ENCODE measurements at places on chromosomes 1 and 21.
A peak's percentile ranks its signal among the peaks of the same experiment; 100 is the strongest.

DNA sequence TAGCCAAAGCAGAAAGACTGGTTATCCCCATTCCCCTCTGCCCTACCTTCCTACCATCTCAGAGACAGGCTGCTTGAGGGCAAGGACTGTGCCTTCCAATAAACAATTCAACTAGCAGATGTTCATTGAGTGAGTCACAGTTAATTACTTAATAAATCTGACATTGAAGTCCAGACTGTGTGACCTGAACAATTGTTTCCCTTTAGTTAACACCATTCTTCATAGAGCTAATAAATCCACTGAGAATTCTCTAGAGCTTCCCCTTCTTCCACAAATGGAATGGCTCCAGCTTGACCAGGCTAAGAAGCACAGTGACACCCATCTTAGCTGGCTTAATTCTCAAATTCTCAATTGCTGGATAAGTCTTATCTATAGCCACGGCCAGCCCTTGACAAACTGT is 61.9 kb upstream of the GJA5 start:
- DNase-seq, result no peak

- no peak for DNase-seq
Measured at GRCh38 chr1:28436211-28436769, 66.8 kb downstream of the PHACTR4 start.

DNA sequence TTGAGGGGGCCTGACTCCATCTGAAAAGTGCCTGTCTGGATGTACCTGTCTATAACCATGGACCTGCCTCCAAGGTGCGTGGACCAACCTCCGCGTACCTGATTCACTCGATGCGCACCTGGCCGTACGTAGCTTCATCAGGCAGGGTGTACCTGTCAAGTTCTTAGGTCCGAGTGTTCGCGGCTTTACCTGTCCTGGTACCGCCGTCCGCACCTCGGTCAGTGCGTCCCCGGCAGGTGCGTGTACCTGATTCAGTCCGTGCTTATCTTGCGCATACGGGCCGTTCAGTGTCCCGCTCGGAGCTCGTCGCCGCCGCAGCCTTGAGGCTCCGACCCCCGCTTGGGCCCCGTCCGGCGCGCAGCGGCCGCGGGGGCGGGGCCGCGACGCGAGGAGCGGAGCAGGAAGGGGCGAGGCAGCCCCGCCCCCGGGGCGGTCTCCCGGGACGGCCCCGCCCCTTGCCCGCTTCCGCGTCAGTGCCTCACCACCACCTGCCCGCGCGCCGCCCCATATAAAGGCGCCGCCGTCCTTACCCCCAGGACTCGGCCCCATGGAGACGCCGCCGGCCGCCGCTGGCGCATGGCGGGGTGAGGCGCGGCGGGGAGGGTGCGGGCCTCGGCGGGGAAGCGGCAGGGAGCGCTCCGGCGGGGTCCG is at the start of gene ZC3H12A:
Gene ZC3H12A, plus strand, starts transcription at position 535 of the 651 bp plus-strand sequence. CDS start 917 bp downstream, outside the sequence.
- DNase-seq, result peak; percentile 97

- DNase-seq, result no peak
Measured at GRCh38 chr1:162500805-162501204, 3.2 kb downstream of the UHMK1 start.

GRCh38 chr1:182404781-182405180 is 4.3 kb upstream of the TEDDM1 start:
- DNase-seq, result no peak

DNA sequence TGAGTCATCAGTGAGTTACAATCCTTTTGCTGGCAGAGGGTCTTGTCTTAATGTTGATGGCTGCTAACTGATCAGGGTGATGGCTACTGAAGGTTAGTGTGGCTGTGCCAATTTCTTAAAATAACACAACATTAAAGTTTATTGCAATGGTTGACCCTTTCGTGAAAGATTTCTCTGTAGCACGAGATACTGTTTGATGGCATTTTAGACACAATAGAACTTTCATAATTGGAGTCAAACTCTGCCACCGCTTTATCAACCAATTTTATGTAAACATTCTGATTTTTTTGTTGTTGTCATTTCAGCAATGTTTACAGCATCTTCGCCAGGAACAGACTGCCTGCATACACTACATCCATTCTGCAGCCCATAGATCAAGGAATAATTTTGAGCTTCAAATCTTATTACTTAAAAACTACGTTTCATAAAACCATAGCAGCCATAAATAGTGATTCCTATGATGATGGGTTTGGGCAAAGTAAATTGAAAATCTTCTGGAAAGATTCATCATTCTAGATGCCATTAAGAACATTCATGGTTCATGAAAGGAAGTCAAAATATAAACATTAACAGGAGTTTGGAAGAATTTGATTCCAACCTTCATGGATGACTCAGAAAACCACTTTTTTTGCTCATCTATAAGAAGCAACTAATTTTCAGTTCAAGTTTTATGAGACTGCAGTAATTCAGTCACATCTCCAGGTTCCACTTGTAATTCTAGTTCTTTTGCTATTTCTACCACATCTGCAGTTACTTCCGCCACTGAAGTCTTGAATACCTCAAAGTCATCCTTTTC is 85.9 kb downstream of the TYW3 start:
- DNase-seq, result no peak

- DNase-seq, result no peak
Measured at GRCh38 chr1:87980494-87980893, 651.8 kb downstream of the LMO4 start.

DNA sequence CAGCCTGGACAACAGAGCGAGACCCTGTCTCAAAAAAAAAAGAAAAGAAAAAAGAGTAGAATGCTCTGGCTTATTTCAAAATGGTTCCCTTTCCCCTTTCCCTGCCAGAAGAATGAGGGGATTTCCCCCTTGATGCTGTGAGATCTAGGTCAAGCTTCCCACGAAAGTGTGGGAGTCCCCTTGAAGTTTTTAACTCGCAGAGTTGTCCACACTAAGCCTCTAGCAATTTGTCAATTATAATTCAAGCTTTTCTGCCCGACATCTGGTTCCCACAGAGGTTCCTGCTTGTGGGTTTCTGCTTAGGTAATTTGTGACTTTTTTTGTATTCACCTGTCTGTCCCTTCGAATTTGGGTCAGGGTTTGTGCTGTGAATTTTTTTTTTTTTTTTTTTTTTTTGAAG is 62.8 kb downstream of the ZFYVE9 start:
- no peak for DNase-seq

GRCh38 chr1:234933475-234933874 is 195.2 kb downstream of the TOMM20 start:
- no peak for DNase-seq

- DNase-seq, result no peak
Measured at GRCh38 chr1:110380672-110381283, 10.0 kb downstream of the SLC16A4 start.

DNA sequence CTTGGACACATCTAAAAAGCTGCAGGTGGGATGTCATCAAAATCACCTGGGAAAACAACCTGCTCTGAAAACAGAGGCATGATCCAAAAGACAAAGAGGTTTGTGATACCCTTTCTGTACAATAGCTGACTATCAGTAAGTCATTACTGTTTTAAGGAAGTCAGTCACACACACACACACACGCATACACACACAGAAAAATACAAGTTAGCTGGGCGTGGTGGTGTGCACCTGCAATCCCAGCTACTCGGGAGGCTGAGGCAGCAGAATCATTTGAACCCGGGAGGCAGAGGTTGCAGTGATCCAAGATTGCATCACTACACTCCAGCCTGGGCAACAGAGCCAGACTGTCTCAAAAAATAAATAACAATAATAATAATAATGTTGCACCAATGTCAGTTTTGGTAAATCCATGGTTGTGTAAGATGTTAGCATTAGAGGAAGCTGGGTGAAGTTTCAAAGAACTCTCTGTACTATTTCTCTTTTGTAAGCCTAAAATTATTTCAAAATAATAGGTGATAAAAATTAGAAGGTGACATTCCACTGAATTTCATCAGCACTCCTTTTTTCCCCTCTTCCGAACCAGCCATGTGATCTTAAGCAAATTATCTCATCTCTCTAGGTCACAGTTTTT is 9.9 kb upstream of the HLCS start:
- DNase-seq, result no peak

GRCh38 chr1:29736582-29737188 is 500.4 kb downstream of the PTPRU start:
- no peak for DNase-seq

DNA sequence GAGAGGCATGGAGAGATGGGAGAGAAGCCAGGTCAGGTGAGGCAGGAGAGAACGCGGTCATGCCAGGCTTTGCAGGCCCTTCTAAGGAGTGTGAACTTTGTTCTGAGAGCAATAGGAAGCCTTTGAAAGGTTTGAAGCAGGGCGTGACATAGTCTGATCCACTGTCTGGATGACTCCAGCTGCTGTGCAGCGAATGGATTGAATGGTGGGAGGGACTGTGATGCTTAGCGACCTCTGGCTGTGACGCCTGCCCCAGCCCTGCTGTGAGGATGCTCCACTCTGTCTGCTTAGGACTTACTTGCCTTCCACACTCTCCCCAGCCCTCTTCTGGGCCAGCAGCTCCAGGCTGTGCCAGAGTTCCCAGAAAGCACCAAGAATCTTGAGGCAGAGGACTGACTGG is 41.8 kb upstream of the POU3F1 start:
- DNase-seq, result no peak

GRCh38 chr1:243473227-243474135 is 217.6 kb downstream of the SDCCAG8 start:
- DNase-seq, result no peak

GRCh38 chr21:41280115-41280919 is 36.3 kb upstream of the FAM3B start:
- DNase-seq, result no peak
